Stimulated activated naive CD4-positive, alpha-beta T cell treated with Interleukin-2 at 50 U/mL for 16 hours (primary cell): ENCODE measurements at places on chromosomes 12 and 14.

GRCh38 chr12:124443931-124444712 lies 123.3 kb downstream of the NCOR2 start:
- DNase-seq, result no peak

DNA sequence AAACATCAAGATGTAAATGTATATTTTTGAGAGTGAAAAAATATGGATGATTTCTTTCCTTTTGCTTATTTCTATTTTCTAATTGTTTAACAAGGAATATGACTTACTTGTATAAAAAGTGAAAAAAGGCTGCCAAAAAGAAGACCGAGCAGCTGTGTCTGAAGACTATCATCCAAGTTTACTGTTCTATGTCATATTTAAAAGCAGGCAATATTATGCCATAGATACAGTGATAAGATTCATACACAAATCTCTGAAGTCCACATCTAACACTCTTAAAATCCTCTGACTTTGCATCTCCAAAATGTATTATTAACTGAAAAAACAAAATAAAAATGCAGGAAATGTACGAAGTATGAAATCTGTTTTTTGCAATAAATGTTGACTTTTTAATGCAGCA lies 109.1 kb downstream of the SEC23A start:
- no peak for DNase-seq

DNA sequence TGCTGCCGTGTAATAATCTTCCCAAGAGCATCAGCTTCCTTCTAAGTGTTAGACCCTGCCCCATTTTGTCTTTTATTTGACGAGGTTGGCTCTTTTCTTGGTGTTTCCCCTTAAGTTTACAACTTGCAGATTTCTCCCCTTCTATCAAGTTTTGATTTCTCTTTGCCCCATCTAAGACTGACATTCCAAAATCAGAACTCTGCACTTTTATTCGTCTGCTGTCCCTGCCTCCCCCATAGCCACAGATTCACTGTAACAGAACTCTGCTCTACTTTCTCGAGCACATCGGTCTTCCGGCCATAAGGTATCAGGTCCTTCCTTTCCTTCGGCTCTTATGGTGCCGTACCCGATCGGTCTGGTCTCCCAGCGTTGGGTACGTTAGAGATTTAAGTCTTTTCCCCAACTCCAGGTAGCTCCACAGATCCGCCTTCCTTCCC lies 563 bp downstream of the DCP1B start:
- no peak for DNase-seq

GRCh38 chr12:3945671-3946070 lies 72.5 kb upstream of the PARP11 start:
- no peak for DNase-seq

DNA sequence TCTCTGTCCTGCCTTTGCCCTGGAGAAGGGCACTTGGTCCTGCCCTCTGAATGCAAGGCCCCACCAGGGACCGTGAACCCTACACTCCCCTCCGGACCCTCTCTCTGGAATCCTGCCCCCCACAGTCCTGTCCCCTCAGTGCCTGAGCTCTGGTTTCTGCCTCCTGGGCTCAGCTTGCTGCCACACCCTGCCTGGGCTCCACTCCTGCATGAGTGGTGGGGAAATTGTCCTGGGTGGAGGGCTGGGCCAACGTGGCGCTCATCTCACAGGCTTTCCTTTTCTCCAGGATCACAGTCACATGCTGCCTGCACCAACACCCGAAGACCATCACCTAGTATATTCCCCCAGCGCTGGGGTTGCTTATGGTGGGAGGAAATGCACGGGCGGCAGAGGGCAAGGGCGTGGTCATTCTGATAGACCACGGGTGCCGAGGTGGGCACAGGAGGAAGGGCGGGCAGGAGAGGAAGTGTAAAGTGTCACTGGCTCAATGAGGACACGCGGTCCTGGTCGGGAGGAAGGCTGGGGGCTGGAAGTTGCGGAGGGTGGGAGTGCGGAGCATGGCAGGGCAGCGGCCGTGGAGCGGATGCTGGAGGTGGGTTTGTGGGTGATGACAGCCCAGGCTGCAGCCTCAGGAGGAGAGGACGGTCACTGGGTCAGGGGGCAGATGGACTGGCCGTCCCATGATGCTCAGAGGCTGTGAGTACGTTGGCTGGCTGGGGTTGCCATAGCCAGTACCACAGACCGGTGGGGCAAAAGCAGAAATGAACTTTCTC lies 99.5 kb downstream of the KIF26A start:
- no peak for DNase-seq

DNA sequence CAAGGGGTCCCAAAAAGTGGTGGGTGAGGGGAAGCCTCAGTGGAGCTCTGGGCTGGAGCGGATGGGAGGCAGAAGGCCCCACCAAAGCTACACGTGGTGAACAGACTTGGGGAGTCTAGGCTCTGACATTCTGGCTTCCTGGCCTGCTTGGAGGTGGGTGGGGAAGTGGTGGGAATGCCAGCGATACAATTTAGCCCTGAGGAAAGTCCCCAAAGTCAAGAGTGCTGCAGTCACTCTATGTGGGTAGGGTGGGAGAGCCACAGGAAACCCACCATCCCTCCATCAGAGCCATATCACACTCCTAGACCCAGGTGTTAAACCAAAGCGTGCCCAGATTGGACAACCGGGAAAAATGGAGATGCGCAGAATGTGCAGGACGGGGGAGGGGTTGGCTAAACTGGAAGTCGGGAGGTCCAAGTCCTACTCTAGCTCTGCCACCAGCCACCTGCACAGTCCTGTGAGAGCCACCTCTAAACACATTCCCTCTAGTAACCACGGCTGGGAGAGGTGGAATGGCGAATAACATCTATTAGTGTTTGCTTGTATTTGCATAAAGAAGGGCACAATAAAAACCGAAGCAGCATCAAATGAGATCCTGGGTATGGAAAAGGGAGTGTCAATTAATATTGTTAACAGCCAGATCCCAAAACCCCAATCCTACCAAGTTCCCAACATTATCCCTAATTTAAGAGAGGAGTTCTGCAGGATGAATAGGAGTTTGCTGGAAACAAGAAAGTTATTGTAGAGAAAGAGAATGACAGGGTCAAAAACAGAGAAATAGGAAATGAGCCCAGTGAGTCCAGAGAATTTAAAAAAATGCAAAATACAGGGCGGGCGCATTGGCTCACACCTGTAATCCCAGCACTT lies 14.0 kb upstream of the CD9 start:
- no peak for DNase-seq

DNA sequence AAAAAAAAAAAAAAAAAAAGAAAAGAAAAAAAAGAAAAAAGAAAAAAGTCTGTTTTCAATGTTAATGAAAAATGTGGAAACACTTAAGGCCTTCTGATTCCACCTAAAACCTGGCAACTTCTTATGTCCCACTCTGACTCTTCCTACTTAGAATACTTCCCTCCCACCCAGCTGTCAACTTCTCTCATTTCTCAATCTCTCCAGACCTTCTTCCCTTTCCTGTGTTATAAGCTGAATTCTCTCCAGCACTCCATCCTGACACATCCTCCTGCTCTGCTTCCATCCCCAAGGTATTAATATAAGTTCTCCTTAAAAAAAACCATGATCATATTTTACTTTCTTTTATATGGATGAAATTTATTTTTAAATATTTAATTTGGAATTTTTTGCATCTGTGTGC lies 20.3 kb upstream of the TMTC1 start:
- no peak for DNase-seq

- DNase-seq, result no peak
Measured at GRCh38 chr12:45050751-45051571, at the start of gene DBX2. DBX2 (minus strand) TSS chr12:45051099; CDS start chr12:45050927, 172 bp downstream.

- no peak for DNase-seq
Measured at GRCh38 chr12:26523708-26524150, 309.3 kb downstream of the ITPR2 start.

GRCh38 chr12:92178340-92178739 lies 32.7 kb upstream of the BTG1 start:
- DNase-seq, result no peak

GRCh38 chr12:59717436-59717835 lies 121.6 kb downstream of the SLC16A7 start:
- no peak for DNase-seq

GRCh38 chr14:103007555-103007954 lies 49.8 kb downstream of the CDC42BPB start:
- DNase-seq, result no peak

- DNase-seq, result peak; percentile 52
Measured at GRCh38 chr12:10673659-10674384, at the start of gene STYK1. STYK1 (minus strand) TSS chr12:10674052; CDS start chr12:10634618, 39,434 bp downstream.

DNA sequence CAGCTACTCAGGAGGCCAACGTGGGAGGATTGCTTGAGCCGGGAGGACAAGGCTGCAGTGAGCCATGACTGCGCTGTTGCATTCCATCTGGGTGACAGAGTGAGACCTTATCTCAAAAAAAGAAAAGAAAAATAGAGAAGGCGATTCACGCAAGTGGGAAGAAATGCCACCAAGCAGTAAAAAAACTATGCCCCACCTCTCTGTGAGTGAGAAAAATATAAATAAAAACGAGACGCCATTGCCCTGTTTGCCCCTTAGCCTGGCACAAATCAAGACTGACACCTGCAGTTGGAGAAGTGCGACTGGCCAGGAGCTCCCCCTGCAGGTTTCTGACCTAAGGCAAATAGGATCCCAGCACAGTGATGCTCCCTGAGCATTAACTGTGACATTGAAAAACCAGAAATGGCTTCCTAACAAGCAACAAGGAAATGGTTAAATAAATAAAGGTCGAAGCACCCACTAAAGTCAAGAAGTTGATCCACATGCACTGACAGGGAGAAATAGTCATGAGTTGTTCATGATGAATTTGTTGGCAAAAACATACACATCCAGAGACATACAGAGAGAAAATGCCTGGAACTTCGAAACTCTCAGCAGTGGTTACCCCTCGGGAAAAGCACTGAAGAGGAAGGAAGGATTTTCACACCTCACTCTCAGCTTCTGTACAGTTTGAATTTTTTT lies 21.1 kb downstream of the GSC start:
- no peak for DNase-seq

DNA sequence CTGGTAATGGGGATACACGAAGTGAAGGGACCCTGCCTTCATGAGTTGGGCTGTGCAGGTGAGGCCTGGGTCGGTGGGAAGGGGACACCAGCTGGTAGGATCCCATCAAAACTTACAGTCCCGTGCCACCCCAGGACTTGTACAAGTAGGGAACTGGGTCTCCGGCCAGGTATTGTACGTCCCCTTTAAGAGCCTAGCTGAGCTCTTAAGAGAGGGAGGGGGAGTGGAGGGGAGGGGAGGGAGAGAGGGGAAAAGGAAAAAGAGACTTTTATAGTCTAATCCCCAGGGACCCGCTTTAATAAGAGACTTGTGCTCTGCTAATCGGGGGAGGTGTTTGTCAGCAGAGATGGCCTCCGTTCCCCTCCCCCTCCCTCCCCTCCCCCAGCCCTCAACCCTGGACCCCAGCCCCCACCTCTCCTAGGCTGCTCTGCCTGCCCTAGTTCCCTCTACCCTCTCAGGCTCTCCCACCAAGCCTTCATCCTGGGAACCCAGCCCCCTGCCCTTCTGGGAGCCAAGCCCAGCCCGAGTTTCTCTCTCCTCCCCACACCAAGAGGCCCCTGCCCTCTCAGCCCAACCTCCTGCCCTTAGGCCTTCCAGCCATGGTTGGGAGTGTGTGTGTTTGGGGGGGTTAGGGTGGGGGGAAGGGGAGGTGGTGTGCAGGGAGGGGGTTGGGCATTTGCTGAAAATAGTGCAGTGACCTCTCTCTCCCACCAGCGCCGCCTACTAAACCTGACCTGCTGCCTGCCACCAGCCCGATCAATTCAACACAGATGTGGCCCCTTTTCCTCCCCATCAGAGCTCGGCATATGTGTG lies 2.6 kb downstream of the GDF11 start:
- DNase-seq, result no peak

- DNase-seq, result no peak
Measured at GRCh38 chr12:77345336-77345735, 280.0 kb upstream of the E2F7 start.

- DNase-seq, result no peak
Measured at GRCh38 chr12:40668099-40668529, 24.1 kb upstream of the CNTN1 start.

DNA sequence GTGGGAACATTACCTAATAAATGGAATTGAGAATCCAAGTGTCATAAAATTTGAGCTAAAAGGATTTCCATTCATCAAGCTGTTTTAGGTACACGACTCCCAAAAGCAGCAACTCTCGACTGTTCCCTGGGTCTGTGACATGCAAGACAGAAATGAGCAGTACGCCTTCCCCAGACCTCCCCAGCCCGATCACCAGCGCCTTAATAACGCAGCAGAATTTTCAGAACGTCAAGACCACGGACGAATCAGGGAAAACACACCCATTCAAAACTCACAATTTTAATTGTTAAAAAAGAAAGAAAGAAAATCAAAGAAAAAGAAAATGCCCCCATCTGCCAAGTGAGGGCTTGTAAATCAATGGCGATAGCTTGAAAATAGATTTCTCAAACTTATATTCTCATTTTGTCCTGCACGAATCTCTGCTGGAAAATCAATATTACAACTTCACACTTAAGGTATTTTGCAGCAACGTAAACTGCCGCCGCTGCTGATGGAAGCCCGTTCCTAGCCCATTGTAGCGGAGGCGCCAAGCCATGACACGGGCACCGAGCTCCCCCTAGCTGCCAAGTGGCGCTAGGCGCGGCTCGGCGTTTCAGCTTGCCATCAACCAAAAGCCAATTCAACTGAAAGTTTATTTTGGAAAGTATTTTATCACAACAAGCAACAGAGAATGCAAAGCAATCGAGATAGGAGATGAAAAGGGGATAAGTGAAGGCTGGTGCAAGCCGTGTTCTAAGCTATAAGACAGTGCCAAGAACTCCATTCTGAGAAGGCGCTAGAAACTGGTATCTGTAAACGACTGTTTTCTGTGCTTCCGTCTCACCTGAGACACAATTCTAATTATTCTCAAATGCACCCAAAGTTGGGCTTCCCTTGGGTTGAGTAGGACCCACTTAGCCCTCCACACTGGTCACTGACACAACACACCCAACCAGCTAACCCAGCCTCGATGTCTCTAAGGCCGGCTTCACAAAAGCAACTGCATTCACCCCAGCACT lies 5.5 kb downstream of the BCL11B start:
- DNase-seq, result peak; percentile 83

GRCh38 chr12:123533672-123534643 lies at the start of gene RILPL1:
RILPL1 (minus strand) TSS chr12:123533719; CDS start chr12:123533482, 237 bp downstream.
- peak; percentile 46 for DNase-seq

GRCh38 chr12:21993438-21993981 lies 52.3 kb upstream of the ABCC9 start:
- no peak for DNase-seq

DNA sequence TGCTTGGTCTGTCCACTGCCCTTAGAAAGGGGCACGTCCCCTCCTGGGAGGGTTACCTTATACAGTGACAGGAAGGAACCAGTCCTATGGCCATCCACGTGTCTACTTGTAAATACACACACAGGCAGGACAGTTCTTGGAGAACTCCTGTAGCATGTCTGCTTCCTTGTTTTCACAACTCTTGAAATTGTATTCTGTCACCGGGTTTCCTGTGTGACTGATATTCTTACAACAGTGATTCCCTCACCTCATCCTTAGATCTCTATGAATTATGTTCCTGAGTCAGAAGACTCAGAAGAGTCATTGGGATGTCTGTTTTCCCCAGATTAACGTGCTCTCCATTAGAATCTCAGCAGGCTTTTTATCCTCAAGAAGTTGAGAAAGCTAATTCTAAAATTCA lies 44.1 kb upstream of the DYNC1H1 start:
- DNase-seq, result no peak

GRCh38 chr12:118979763-118980406 lies 1.5 kb upstream of the SRRM4 start:
- DNase-seq, result no peak
